NCI-H2081 (cell line): ENCODE measurements at places on chromosomes 3 and 15.

DNA sequence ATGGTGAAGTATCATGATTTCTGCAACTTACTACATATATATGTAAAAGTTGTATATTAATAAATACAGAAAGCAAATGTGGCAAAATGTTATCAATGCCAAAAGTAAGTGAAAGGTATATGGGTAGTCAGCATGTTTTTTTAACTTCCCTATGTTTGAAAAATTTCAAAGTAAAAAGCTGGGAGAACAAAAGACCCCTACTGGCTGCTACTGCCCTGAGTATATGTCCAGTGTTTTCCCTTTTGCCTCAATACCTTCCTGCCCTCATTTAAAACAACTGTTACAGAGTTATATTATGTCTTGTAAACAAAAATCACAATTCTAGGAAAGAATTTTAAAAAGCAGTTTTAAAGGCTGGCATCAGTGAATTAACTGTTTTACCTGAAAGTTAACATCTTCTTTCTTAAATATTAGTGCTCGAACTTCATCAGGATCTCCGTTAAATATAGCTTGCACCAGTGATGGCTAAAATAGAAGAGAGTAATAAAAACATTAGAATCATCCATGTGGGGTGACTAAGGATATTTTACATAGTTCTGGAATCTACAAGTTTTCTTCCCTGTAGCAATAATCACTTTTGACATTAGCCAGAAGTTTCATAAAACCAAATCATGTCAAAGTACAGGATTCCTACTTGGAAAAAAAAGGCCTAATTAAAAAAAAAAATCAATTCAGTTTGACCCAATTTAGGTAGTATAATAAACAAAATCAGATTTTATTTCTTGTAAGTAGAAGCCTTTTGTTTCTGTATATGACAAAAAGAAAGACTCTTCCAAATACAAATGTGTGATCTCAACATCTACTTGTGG, 2.7 kb downstream of the ANKRD28 start:
- no peak for DNase-seq

DNA sequence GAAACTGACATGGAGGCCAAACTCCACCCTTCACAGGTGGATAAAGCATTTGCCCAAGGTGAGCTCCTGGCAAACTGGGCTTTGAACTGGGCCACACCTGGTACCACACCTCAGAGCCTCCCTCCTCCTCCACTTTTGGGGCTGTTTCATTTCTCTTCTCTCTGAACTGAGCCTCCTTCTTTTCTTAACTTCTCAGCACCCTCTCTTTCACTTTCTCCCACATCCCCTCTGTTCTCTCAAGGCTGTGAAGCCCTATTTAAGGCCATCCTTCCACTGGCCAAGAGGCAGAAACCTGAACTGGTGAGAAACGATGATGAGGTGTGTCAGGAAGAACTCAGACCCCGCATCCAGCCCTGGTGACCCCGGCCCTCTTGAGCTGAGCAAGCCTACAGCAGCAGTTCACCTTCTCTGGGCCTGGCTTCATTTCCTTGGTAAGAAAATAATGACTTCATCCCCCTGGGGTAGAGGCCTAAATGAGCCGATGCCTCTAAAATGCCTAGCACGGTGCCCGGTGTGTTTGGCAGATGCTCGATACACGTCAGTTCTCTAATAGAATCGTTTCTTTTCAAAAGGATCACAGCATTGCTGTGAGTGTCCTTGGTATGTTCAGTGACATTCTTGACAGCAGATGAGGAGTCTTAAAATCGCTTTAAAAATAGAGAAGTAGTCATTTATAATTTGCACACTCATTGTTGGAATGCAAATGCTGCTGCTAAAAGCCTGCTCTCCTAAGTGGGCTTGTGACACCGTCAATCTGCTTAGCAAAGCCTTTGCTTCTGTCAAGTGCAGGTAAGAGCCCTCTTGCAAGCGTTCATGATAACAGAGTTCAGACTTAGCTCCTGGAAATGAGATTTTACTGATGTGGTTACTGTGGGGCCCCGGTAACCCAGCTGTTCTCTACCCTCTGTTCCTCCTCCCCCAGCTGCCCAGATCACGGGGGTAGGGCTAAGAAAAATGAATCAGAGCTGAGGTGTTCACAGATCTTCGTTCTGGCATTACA, 97.7 kb upstream of the ATP2B2 start:
- no peak for DNase-seq

DNA sequence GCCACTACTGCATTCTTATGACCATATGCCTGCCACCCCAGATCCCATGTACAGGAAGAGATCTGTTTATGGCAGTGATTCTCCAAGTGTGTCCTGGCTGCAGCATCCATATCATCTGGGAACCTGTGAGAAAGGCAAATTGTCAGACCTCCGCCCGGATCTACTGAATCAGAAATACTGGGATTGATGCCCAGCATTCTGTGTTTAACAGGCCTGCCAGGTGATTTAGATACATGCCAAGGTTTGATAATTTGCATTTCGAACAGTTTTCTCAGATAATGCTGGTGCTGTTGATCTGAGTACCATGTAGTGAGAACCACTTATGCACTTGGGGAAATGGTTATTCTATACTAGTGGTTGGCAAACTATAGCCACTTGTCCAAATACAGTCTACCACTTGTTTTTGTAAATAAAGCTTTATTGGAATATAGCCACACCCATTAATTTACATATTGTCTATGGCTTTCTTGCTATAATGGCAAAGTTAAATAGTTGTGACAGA, 165.4 kb downstream of the SSR3 start:
- peak; percentile 59 for DNase-seq

GRCh38 chr15:73225358-73226015, 143.3 kb downstream of the HCN4 start:
- no peak for DNase-seq

- no peak for DNase-seq
Observed at GRCh38 chr3:69160525-69160924, 38.1 kb upstream of the LMOD3 start.

DNA sequence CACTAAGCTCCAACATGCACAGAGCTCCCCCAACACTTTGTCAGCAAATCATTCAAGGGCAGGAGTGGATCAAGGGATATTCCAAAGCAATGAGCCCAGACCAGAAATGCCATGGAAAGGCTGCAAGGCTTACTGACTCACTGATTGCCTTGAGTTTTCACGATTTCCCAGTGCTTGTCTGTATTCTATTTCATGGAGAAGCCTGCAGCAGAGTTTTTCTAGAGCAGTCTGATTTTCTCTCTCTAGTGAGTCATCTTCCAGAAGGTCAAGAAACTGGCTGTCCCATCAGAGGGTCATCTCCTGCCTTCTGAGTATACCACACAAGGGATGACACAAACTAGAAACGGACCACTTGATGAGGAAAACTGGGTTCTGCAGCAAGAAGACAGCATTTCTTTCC, 16.5 kb downstream of the LMCD1 start:
- no peak for DNase-seq

DNA sequence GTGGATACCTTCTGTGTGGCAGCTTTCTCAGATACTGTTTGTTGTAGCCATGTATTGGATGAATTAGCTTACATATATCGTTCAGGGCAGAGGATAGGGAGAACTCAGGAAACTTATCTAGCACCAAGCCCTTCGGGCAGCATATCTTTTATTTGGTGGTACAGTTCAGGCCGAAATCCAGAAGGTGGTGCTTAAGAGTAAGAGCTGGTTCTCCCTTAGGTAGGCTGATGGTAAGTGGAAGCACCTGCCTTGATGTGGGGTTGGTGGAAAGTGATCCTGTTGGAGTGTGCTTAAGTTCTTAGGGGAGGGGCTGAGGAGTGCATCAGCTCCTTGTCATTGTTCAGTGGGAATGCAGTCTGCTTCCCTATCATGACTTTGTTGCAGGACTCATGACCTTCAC, 187.5 kb downstream of the DOCK3 start:
- no peak for DNase-seq

- no peak for DNase-seq
Observed at GRCh38 chr3:9301091-9301490, 51.6 kb upstream of the SRGAP3 start.

GRCh38 chr3:61877359-61878138, 316.2 kb downstream of the PTPRG start:
- peak; percentile 32 for DNase-seq

- no peak for DNase-seq
Observed at GRCh38 chr3:30342318-30343060, 263.9 kb upstream of the TGFBR2 start.

DNA sequence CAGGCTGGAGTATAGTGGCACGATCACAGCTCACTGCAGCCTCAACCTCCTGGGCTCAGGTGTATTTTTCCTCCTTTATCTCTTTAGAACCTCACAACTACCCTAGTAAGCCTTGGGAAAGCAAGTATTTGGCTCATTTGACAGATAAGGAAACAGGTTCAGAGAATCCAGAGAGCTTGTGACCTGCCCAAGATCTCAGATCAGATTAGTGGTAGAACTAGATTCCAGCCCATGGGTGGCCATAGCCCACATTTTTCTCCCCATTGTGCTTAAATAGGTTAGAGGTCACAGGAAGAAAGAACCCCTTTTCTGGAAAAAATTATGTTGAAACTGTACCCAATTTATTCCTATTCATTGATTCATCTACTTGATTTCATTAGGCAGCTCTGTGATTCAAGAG, 64.3 kb downstream of the TSC22D2 start:
- no peak for DNase-seq

DNA sequence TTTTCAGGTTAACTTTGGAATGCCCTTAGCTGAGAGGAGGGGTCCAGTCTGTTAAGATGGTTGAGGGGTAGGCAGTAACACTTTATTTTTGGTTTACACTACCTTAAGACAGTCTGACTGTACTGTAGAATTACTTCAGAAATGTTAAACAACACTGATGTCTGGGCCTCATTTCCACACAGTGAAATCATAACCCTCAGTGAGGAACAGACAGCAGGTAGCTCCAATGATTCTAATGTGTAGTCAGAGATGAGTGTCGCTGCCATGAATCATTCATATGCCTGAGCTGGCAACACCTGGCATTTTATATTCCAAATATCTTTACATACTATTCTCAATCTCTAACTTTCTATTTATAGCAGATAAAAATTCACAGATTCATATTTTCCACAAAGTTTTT, 37.3 kb upstream of the POU1F1 start:
- DNase-seq, result no peak

DNA sequence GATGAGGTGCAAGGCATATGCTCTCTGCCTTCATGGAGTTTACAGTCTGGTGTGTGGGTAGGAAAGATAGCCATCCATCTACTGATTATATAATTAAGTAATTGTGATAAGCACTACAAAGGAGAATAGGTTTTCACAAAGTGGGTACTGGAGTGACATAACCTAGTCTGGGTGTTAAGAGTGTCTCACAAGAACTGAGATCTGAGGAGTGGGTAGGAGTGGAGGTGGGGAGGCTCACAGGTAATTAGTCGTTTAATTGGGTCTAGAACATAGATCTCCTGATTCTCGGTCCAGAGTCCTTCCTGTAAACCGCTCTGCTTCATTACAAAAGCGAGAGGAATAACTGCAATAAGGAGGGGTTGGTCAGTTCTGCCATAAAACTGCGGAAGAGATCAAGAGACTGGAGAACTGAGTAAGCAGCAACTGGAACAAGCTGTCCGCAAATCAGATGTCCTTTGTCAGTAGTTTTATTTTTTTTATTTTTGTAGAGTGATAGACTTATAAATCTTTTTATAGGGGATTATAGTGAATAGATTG, 2.2 kb downstream of the NEO1 start:
- DNase-seq, result no peak

GRCh38 chr3:133040696-133041523, 2.7 kb downstream of the TMEM108 start:
- DNase-seq, result peak; percentile 93

GRCh38 chr3:135075157-135075556, 280.1 kb downstream of the EPHB1 start:
- no peak for DNase-seq

GRCh38 chr3:136495213-136495612, 245.1 kb downstream of the PCCB start:
- DNase-seq, result no peak

DNA sequence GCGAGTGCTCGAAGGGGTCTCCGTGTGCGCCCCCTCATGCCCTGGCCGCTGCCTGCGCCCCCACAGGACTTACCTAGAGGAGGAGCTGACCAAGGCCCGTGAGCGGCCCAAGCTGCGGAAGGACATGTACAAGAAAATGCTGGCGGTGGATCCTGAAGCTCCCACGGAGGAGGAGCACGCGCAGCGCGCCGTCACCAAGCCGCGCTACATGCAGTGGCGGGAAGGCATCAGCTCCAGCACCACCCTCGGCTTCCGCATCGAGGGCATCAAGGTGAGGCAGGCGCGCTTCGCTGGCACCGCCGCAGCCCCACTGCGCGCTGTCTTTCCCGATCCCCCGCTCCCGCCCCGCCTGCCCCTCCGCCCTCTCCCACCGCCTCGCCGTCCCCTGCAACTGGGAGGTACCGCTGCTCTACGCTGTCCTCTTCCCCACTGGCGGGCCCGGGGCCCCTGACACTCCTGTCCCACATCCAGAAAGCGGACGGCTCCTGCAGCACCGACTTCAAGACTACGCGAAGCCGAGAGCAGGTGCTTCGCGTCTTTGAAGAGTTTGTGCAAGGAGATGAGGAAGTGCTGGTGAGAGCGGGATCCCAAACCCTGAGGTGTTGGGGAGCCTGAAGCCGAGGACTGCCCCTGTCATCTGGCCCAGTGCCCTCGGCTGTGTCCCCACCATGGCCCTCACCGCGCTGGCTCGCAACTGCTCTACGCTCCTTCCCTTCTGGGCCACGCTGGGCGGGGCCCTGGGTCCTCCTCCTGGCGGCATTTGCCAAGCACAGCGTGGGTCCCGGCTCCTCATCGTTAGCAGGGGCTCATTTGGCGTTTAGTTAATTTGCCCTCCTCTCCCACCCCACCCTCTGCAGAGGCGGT, 8.5 kb downstream of the ITPKA start:
- DNase-seq, result no peak

- DNase-seq, result no peak
Observed at GRCh38 chr15:60137711-60138396, 133.7 kb downstream of the FOXB1 start.

DNA sequence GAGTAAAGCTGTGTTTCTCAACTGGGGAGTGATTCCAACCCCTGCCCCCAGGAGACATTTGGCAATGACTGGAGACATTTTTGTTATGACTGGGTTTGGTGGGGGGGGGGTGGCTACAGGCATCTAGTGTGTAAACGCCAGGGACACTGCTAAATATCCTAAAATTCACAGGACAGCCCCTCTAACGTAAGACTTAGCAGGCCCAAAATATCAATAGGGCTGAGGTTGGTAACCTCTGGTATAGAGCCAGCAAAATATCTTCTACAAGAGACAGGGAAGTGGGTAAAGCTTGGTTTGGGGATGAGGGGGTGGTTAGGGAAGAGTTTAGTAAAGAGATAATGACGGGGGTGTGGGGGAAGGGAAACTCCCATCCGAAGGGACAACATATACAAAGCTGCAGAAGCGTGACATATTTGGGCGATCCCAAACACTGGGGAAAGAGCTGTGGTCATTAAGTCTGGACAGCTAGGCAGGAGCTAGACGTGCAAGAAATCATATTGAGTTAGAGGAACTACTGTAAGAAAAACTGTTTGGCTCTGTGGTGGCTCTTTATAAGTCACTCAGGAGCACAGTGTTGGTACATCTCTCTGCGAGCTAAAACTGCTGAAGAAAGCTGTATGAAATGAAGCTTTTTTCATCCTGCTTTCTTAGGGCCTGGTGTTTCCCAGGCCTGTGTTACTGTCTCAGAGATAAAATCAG, 697 bp upstream of the TRIM69 start:
- no peak for DNase-seq

- DNase-seq, result no peak
Observed at GRCh38 chr3:22962244-22962643, 240.9 kb upstream of the UBE2E2 start.
